ENCODE measurements at places on chromosomes 4 and X. TPM values are rescaled to one million over a fixed set of nuclear protein-coding genes. Genes with fewer than 3 reads are reported as not detected.

GCNA gene
- 1.9 TPM for total RNA-seq

RHOXF1 gene
- not detected for total RNA-seq

SLC49A3 gene
- 2.4 TPM for total RNA-seq

TRIM75 gene
- not detected for total RNA-seq

AKAP14 gene
- not detected for total RNA-seq

PPP4R3C gene
- total RNA-seq = not detected

SOD3 gene
- total RNA-seq = not detected

PCDH11X gene
- total RNA-seq = 0.22 TPM

SPANXA2 gene
- not detected for total RNA-seq

COL4A6 gene
- total RNA-seq = 2.1 TPM

ELMOD2 gene
- 30.2 TPM for total RNA-seq

CCKAR gene
- not detected for total RNA-seq

FGG gene
- total RNA-seq = not detected

ADGRG2 gene
- not detected for total RNA-seq

TMEM150C gene
- total RNA-seq = 3.1 TPM

SLIT2 gene
- 54.1 TPM for total RNA-seq

CFAP99 gene
- not detected for total RNA-seq

PPP1R2C gene
- not detected for total RNA-seq

ZFP92 gene
- 1.5 TPM for total RNA-seq

BEND2 gene
- not detected for total RNA-seq

GLUD2 gene
- 3.4 TPM for total RNA-seq

SOWAHB gene
- not detected for total RNA-seq

IGFBP7 gene
- total RNA-seq = 201 TPM

MAGEE2 gene
- total RNA-seq = not detected

ZNF595 gene
- 19.9 TPM for total RNA-seq

PRDX4 gene
- 270 TPM for total RNA-seq

CLDN22 gene
- total RNA-seq = not detected

SMIM31 gene
- not detected for total RNA-seq

H2BW2 gene
- not detected for total RNA-seq

ADAD1 gene
- total RNA-seq = not detected

RENBP gene
- 3.1 TPM for total RNA-seq

POF1B gene
- 0.43 TPM for total RNA-seq

TLL1 gene
- total RNA-seq = 15.2 TPM

HMGB3 gene
- 41.6 TPM for total RNA-seq

MAGEB17 gene
- not detected for total RNA-seq

FANCB gene
- 15.9 TPM for total RNA-seq

PNMA6F gene
- total RNA-seq = not detected

UXT gene
- 72.1 TPM for total RNA-seq

ADH6 gene
- total RNA-seq = not detected

MAGEC3 gene
- total RNA-seq = not detected

GJB1 gene
- total RNA-seq = not detected

TENT5D gene
- not detected for total RNA-seq

CD38 gene
- total RNA-seq = under 0.01 TPM

F8A3 gene
- 0.93 TPM for total RNA-seq

AADAT gene
- 0.93 TPM for total RNA-seq

MYL5 gene
- total RNA-seq = 6.7 TPM

CFI gene
- total RNA-seq = 39.3 TPM

ATP1B4 gene
- not detected for total RNA-seq

APELA gene
- total RNA-seq = not detected

GATA1 gene
- not detected for total RNA-seq

NEUROG2 gene
- not detected for total RNA-seq

MBTPS2 gene
- 14.0 TPM for total RNA-seq

DSPP gene
- not detected for total RNA-seq

GYPB gene
- total RNA-seq = not detected

Measured in thoracic aorta endothelial cell (primary cell).